ENCODE measurements at places on chromosomes 7 and 10. TPM values are rescaled to one million over a fixed set of nuclear protein-coding genes. Genes with fewer than 3 reads are reported as not detected.

GRCh38 chr10:12969951-12970350 lies 31.6 kb downstream of the CCDC3 start:
- DNase-seq: no peak

- DNase-seq: no peak
These were observed 12.5 kb upstream of the GPR146 start for GRCh38 chr7:1031716-1032455.

DNA sequence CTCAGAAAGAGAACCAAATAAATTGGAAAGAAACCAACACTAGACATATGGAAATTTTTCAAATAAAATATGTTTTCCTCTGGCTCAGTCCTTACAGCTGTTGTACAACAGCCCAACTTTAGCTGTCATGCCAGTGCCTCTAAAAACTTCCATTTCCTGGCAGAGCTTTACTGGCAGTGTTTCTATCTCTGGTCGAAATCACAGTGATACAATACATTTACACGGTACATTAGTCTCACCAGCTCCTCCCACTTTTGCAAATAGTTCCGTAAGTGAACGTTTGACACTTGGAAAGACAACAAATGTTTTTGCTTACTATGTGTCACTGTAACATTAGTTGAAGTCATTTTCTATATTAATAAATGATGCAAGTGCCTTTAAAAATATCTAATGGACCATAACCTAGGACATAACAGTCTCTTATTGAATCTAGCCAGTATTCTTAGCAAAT lies 29.8 kb downstream of the BCAP29 start:
- DNase-seq: no peak

DNA sequence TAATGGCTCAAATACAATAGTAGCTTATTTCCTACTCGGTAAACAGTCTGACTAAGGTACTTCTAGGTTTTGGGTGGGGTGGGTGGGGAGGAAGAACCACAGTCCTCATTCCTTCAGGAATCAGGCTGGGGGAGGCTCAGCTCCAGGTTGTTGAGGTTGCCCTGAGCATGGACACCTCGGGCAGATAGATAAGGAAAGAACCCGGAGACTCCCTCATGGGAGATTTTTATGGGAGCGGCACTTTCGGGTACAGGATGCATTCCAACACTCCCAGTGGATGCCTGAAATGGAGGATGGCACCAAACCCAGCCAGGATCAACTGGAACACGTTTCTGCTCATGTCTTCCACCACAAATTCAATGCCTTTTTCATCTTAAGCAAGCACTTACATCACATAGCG lies 5.5 kb upstream of the GSDME start:
- no peak for DNase-seq

Gene MUC3A
- not detected for polyA plus RNA-seq

Gene SPDYE9
- polyA plus RNA-seq: 0.16 TPM

- DNase-seq: no peak
These were observed 243.6 kb downstream of the BICC1 start for GRCh38 chr10:58756130-58756719.

Gene GPR141
- polyA plus RNA-seq: 1.1 TPM

GRCh38 chr10:120824881-120825309 lies 26.3 kb upstream of the WDR11 start:
- no peak for DNase-seq

DNA sequence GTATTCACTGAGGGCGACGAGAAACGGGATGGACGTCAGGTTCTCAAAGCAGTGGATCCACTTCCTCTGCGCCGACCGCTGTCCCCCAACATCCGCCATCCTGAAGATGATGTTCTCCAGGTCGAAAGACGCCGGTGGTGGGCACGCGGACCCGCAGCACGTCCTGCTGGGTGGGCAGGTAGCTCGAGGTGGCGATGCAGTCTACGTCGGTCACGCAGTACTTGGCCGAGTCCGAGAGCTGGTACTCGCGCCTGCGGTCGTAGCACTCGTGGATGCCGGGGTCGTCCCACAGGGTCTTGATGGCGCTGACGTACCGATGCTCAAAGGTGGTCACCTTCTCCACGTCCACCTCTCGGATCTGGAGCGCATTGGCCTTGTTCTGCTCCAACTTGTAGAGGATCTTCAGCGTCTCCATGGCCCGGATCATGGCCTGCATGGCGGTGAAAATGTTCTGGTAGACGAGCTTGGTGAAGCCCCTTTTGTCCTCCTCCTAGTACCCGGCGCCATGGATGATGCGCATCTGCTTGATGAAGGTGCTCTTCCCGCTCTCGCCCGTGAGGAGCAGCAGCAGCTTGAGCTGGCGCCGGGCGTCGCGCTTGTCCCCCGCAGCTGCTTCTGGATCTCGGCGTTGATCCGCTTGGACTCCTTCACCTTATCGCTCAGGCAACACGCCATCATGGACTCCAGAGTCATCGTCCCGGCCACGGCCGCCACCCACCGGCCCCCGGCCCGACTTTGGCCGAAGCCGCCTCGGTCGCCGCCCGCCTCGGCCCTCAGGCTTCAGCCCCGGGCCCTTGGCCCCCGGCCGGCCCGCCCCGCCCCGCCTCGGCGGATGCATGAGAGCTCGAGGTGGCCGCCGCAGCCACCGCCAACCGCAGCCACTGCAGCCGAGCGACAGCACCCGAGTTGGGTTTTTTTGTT lies 122.9 kb upstream of the KCTD7 start:
- DNase-seq: peak; percentile 59

DNA sequence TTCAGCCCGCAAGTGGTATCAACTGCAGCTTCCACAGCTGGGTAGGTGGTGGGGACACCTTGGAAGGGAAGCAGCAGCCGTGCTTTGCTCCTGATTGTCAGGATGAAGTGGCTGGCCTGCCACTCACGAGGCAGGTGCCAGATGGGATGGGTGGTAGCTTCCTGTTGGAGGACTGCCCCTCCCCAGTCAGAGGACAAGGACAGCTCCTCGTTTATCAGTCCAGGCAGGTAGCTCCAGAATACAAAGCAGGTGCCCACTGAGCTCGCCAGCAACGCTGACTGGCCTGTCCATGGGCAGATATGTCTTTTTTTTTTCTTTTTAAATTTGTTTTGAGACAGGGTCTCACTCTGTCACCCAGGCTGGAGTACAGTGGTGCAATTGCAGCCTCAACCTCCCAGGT lies 431.3 kb downstream of the GALNT17 start:
- no peak for DNase-seq

Gene OR6V1
- polyA plus RNA-seq: not detected

DNA sequence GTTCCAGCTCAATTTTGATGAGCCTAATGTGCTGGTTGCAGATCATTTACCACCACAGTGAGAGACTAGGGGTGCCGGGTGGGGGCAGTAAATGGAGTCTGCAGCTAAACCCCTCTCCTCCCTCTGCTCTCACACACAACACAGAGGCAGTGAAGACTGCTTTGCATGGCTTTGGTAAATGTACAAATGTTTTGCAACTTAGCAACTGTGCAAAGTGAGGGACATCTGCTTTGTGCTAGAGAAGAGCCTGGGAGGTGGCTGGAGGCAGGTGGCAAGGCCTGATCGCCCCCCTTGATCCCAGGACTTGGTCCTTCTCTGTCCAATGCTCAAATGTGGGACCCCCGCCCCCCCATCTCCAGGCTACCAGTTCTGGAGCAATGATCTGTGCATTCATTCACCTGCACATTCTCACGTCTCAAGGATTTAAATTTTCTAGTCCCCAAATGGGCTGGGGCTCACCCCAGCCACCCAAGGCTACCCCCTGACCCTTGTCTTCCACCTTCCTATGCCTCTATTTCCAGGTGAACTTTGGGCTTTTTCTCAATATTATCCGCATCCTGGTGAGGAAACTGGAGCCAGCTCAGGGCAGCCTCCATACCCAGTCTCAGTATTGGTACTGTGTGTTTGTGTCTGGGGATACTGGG lies 11.6 kb downstream of the GHRHR start:
- no peak for DNase-seq

Gene RBAK
- polyA plus RNA-seq: 4.2 TPM

Gene RGR
- polyA plus RNA-seq: not detected

- DNase-seq: no peak
These were observed 134.9 kb downstream of the SFMBT2 start for GRCh38 chr10:7275761-7276440.

- no peak for DNase-seq
These were observed 143.5 kb downstream of the NEURL1 start for GRCh38 chr10:103637011-103637410.

- no peak for DNase-seq
These were observed 37.0 kb downstream of the HTR5A start for GRCh38 chr7:155107126-155107525.

DNA sequence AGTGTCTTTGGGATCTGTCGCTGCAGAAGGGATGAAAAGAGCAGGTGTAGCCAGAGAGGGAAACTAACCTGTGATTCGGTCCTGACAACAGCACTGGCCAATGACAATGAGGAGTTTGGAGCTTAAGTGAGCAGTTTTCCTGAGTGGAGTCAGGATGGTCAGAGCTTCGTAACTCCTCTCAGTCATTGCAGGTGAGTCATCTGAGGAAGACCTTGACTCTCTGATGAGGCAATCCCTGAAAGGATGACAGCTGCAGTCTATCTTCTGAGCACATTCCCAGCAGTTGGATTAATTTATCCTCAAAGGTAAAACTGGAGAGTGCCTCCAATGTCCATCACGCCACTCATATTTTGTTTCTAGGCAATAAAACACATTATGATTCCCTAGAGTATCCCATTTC lies 401.9 kb downstream of the POM121L12 start:
- no peak for DNase-seq

GRCh38 chr7:135333946-135334345 lies 100.3 kb downstream of the STRA8 start:
- DNase-seq: no peak

Gene TMEM213
- 0.05 TPM for polyA plus RNA-seq

Gene KCND2
- not detected for polyA plus RNA-seq

Gene COL13A1
- polyA plus RNA-seq: not detected

DNA sequence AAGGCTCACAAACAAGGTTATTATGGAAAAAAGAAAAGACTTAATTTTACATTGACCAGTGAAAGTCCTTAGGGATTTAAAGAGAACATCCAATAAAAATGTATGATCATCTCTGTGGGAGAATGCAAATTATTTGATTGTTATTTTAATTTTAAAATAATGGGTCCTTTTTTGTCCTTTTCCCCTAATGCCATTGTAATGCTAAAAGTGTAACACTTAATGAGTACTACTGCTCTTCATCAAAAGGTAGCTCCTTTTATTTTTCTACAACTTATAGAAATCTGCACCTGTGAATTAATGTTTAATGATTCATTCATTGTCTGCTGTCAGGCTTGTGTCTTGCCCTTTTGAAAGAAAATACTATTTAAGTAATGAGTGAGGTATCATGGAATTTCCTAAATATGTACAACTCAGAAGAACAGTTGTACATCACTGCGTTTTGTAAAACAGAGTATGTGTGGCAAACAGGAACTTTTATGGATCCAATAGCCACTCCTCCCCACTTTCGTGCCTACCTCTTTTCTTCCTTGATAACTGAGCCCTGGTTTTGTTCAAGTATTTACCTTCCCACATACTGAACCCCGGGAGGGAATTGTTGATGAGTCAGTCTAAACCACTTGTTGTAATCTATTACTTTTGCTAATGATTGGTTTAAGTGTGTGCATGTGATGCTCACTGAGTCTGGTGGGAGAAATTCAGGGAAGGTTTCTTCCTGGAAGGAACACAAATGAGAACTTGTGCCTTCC lies 19.9 kb upstream of the TRUB1 start:
- DNase-seq: no peak

DNA sequence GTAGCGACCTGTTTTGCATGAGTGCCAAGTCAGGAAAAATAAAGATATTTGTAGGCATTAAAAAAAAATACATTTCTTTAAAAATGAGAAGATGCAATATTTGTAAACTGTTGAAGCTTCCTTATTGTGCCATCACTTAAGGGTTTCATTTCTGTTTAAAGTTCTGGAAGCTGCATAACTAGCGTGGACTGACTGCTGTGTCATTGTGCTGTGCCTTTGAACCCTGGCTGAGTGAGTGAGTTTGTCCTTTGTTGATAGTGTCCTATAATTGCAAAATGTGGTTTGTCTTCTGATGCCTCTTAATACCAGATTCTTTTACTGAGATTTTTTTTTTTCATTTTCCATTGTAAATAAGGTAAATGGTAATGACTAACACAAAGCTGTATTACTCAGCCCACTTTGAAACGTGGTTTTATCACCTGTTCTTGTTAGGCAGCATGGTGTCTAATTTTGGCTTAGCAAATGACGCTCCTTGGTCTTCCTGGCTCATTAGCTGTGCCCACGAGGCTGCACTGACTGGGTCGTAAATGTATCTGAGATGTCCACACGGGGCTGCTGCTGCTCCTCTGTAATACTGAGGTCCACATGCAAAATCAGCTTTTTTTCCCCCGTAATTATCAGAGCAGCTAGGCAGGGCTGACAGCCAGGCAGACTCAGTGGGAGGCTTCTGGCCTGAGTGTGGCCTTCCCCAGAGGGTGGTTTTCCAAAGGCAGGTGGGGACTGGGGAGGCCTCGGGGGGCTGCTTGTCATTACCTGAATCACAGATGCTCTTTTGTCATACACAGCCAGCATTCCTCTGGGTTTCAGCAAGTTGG lies 14.8 kb downstream of the ZSCAN25 start:
- DNase-seq: no peak

DNA sequence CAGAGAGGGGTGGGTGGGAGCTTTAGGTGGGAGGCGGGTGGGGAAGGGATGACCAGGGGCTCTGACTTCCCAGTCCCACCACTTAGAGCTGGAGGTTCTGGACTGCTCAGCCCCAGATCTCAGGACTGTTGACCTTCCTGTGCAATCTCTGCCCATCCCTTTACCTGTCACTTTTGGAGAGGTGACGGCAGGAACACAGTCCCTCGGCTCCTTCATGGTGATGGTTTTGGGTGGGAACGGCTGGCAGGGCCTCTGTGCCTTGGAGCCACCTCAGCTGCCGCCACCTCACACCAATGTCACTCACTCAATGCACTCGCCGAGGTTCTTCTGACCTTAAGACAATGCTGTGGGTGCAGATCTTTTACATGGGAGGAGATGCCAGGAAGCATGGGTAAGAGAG lies 49.0 kb downstream of the TMEM270 start:
- DNase-seq: no peak

- DNase-seq: no peak
These were observed 4.0 kb upstream of the CLEC5A start for GRCh38 chr7:141950806-141951205.

DNA sequence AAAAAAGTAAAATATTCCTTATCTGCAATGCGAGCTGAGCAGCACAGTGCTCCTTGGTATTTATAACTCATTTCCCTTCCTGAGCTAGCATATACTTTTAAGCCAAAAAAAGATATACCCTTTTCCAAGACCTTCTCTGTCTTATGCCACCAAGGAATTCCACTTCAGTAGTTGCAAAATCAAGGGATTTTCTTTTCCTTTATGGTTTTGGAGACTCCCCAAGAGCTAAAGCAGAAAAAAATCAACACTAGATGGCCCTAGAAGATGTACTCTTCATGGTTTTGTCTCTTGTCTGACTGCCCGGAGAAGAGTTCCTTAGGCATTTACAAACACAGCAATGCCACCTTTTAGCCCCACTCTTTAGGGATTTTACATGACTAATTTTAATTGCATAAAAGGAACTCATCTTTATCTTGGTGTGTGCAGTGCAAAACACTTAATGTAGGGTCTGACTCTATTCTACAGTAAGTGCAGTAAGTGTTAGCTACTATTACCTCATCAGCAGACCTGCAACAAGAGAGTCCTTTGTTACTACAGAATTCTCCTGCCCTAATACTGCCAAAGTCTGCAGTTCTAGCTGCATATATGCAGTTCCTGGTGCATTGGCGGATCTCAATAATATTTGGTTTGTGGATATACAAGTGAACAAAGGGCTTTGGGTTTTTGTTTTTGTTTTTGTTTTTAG lies 443.3 kb downstream of the GFRA1 start:
- no peak for DNase-seq

Gene PLAC9
- not detected for polyA plus RNA-seq

Data from CD8-positive, alpha-beta memory T cell (primary cell).